ENCODE measurements at places on chromosomes 3 and 15.

- no peak for DNase-seq
These were observed 40.2 kb downstream of the SUMF1 start for GRCh38 chr3:4426782-4427344.

- no peak for DNase-seq
These were observed 928 bp downstream of the CEP97 start for GRCh38 chr3:101725194-101725889.

DNA sequence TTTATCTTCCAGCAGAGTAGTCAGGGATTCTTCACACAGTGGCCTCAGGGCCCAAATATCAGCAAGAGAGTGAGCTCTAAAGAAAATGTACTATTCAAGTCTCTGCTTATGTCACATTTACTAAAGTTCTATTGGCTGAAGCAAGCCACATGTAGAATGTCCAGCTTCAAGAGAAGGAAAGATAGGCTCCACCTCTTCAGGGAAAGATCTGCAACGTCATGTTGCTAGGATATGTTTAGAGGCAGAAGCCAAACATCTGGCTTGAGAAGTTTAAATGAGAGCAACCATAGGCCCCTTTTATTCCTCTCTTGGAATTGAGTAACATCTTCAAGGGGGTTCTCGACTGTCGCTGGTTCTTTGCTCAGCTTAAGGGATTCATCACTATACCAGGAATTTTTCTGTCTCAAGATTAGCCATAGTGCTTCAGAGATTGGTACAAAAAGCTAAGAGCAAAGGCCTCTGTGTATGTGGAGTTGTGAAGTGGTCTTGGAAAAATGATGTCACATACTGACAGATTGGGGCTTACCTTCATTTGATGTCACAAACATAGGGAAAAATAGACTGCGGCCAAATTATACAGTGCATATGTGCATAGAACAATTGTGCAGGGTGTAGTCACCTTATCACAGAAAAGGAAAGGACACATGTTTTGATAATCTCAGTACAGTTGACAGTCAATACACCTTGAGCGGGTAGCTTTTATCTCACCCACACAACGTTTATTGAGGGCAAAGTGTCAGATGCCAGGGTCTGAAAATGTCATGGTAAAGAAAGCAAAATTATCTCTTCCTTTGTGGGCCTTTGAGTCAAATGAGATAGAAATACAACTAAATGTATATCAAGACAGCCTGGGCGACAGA lies 11.3 kb upstream of the THRB start:
- DNase-seq: no peak

GRCh38 chr15:85408270-85408746 lies 27.9 kb downstream of the AKAP13 start:
- no peak for DNase-seq

DNA sequence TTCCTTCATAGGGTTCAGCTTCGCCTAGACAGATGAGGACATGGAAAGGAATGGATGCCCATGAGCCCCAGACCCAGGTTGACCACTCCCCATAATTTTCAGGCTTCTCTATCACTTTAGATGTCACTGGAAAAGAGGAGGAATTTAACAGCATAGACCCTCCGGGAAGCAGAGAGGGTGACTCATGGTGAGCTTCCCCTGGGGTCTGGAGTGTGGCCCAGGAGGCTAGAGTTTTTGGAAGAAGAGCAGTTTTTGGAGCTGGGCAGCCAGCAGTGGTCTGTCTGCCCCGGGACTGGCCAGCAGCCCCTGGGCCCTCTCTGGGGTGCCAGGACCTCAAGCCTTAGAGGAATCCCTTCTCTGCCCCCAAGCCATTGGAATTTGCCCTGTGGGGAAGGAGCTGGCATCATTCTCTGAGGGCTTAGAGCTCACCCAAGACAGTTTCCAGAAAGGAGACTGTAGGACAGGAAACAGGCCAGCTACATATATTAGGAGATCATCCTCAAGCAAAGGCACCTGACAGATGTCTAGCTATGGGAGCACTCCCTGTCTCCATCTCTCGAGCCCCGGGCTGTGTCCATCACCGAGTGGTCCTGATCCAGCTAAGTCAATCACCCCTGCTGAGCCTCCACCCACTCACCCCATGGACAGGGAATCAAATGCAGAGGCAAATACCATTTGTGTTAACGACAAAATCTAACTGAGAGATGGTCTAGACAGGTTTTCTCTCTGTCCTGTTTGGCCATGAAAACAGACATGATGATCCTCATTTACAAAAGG lies 67.3 kb downstream of the MEGF11 start:
- DNase-seq: no peak

- no peak for DNase-seq
These were observed 119.1 kb upstream of the SLC25A36 start for GRCh38 chr3:140822401-140823047.

Data from activated CD8-positive, alpha-beta memory T cell treated with anti-CD3 and anti-CD28 coated beads for 48 hours (primary cell).